Hematopoietic multipotent progenitor cell treated with erythropoietin and hydrocortisone succinate and interleukin-3 and kit ligand, for 8 days (in vitro differentiated cells): ENCODE measurements at places on chromosomes 1 and 21.

GRCh38 chr1:160756849-160757201 lies 17.8 kb downstream of the SLAMF7 start:
- DNase-seq: no peak

GRCh38 chr1:241706257-241706656 lies 54.2 kb downstream of the WDR64 start:
- no peak for DNase-seq

- peak; percentile 39 for DNase-seq
These were observed 511 bp upstream of the INPP5B start for GRCh38 chr1:37947364-37947763.

DNA sequence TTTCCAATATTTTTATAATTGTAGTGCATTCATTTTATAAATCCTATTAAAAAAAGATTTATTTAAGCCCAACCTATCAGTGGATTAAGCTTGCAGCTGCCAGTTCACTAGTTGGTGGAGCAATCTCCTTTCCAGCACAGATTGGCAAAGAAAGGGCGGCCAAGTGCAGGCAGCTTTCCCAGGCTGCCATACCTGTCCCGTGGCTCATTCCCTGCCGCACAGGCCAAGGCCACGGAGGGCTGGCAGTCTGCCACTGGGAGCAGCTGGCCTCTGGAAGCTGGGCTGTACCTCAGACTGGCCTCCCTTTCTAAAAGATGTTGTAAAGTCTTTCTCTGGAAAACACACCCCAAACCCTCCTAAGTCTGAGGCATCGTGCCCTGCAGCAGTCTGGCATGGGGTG lies 74.2 kb downstream of the SIM2 start:
- DNase-seq: no peak

- peak; percentile 92 for DNase-seq
These were observed 1.0 kb downstream of the BTG2 start for GRCh38 chr1:203306089-203306964.

DNA sequence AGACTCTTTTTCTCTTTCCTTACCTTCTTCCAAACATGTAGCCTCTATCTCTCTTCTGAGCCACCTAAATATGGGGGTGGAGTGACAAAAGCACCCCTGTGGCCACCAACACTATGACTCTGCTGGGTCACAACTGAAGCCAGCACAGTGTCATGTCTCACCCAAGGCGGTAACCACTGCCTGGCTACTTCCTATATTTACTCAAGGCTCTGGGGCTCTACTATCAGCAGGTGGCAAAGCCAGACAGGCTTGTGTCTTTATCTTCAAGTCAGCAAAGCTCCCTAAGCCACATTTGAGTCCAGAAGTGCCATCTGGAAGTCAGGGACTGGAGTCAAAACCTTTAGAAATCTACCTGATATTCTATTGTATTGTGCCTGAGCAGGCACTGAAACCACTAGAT lies 1515.2 kb downstream of the PLA2G4A start:
- peak; percentile 42 for DNase-seq

DNA sequence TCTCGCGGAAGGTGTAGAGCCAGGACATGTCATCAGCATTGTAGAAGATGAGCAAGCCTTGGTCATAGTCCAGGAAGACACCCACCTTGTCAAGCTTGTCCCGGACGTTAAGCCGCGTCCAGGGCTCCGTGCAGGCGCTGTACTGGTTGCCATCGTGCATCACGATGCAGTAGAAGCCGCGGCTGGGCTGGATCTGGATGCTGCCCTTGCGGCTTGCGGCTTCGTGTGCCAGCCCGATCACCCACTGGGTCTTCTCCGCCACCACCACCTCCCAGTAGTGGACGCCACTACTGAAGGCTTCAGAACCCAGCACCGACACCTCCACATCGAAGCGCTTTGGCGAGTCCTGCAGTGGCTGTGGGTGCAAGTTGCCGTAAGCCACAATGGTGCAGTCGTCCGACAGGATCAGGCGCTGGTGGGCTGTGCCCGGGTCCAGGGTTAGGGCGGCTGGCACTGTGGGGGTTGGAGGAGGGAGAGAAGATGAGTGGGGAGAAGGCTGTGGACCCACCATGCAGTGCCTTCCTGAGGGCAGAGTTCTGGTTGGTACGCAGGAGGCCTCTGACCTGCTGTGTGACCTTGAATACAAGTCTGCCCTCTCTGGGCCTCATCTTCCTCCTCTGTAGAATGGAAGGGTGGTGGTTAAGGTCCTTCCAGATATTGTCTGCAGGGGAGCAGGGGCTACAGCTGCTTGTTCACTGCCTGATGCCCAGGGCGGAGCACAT lies 34.4 kb downstream of the TRIM62 start:
- DNase-seq: no peak

DNA sequence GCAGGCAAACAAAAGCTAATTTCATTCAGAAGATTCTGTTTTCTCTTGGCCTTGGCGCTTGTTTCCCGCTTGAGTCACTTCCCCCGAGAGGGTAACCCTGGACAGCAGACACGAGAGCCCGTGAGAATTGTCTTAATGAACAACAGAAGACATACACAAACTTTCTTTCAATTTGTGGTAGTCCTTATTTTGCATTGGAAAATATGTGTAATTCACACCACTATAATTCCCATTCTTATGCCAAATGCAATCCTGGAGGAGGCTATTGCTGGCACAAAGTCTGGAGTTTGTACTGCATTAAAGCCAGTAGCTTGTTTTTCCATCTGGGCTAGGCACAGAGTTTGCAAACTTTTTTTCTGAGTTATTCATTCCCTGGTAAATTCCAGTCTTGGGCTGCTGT lies 109.8 kb upstream of the IVNS1ABP start:
- DNase-seq: no peak

DNA sequence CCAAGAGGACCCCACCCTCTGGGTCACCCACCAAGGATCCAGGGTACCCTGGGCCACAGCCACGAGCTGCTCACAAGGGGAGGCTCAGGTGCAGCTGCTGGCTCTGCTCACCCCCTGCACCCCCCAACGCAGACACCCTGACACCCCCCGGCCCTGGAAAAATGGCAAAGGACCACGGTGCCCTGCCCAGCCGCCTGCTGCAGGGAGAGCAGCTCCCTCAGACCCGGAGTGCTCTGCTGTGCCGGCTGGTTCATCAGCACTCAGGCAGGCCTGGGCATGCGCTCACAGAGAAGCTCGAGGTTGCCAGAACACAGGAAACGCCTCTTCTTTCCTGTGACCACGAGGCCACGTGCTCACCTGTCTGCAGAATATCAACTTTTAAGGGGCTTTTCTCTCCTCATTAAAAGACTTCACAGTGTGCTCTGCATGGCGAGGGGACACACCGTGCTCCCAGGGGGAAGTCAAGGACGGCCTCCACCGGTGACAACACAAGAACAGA lies 4.3 kb upstream of the C1QTNF12 start:
- DNase-seq: peak; percentile 22

DNA sequence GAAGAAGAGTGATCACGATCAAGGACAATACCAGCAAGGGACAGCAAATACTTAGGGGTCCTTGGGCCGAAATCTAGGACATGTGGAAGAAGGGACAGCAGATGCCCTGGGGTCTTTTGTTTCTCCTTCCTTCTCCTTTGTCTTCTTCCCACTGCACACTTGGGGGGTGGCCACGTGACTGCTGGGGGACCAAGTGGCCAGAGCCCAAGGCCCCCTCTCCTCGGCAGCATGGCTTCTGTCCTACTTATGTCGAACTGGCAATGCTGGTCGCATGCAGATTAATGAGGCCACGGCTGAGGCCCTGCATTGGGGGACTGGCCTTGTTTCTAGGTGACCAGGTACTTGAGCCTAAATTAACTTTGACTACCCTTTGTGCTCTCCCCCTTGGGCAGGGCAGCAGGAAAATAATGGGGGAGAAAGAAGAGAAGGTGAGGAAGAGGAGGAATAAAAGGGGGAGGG lies 83.0 kb downstream of the GRIK3 start:
- no peak for DNase-seq

DNA sequence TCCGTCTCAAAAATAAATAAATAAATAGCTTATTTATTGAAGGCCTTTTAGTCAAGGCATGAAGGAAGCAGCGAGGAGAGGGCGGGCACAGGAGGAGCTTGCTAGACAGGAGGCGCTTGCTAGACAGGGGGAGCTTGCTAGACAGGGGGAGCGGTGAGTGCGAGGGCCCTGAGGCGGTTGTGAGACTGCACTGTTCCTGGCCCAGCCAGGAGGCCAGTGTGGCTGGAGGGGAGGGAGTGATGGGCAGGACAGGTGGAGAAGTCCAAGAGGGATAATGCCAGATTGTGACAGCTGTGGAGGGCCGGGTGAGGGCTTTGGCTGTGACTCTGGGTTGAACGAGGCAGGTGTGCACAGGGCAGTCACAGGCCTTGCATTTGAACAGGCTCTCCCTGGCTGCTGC lies 18.2 kb downstream of the KIF17 start:
- DNase-seq: no peak

DNA sequence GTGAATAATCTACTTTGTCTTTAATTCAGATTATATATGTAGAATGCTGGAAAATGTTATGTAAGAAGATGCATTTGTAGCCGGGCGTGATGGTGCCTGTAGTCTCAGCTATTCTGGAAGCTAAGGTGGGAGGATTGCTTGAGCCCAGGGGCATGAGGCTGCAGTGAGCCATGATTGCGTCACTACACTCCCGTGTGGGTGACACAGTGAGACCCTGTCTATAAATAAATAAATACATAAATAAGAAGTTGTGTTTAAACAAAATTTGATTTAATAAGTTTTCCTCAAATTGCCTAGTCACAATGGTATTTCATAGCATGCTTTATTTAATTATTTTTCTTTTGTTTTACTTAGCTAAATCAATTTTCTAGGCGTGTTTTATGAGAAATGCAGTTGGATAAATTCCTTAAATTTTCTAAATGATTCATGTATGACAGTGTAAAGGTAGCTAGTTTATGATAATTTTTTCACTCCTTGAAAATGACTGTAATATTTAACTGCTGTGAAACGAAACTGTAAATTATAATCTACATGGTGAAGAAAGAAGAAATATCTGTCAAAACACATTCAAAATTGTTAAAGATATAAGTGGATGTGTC lies 232.6 kb downstream of the SRGAP2C start:
- no peak for DNase-seq
